ENCODE measurements at places on chromosomes 3 and 15.

DNA sequence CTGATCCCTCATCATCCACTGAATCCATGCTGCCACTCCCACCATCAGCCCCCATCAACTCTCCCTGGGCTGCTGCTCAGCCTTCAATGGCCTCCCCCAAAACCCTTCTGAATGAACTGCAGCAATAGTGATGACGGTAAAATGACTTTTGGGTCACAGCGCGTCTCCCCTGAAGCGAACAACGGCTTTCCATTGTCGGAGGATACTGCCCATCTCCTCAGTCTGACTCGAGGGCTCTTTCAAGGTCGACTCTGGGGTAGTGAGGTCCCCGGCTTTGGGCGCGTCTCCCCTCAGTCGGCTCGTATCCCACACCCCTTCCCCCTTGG is 57.2 kb upstream of the ZBTB38 start:
- DNase-seq, result no peak

GRCh38 chr15:48833526-48834239 is 22.8 kb upstream of the CEP152 start:
- no peak for DNase-seq

DNA sequence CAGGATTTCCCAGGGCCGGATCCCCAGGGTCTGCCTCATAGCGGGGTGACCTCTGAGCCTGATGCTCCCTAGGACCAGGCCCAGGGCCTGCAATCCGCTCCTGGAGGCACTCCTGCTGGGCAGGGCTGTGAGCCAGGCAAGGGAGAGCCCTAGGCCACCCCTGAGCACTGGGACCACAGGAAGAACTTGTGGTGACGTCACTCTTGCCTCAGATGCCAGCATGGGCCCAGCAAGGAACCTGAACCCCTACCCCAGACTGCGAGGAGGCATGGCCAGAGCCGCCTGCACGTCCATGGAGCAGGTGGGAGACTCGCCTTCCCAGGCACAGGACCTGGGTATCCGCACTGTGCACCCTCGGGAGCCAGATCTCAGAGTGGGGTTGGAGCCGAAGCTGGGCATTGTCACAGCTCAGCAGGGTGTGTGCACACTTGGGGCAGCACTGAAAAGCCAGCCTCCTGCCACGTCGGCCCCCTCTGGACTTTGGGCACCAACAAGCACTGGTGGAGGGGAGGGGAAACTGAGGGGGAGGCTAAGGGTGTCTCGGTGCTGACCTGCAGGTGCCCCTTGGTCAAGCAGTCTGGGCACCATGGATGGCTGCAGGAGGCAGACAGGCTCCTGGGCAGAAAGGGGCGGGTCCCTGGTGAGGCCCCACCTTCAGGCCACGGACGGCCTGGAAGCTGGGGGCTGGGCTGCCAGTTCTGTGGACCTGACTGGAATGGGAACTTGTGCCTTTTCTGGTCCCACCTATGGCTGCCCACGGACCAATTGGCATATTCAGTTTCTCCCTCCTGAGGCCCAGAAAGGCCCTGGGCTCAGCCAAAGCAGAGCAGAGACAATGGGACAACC is 49.3 kb downstream of the SLC6A20 start:
- no peak for DNase-seq

- peak; percentile 75 for DNase-seq
These were observed 15.6 kb upstream of the MAGEF1 start for GRCh38 chr3:184727357-184728009.

DNA sequence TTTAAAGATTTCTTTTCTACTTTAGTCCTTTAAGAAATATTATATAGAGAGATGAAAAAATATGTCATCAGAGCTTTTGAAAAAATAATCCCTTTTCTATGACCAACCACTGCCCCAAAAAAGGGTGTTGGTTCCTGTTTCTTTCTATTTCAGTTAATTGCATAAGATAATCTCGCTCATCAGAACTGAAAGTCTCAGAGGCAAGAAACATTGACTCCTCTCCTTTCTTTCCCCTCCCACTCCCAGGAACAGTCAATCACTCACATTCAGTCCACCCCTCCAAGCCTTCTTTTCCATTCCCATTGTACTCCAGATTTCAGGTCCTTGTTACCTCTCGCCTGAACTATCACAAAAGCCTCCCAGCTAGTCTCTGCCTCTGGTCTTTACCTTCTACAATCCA is 153.7 kb upstream of the ABI3BP start:
- no peak for DNase-seq

GRCh38 chr15:63374686-63375520 is 6.7 kb downstream of the CA12 start:
- no peak for DNase-seq

DNA sequence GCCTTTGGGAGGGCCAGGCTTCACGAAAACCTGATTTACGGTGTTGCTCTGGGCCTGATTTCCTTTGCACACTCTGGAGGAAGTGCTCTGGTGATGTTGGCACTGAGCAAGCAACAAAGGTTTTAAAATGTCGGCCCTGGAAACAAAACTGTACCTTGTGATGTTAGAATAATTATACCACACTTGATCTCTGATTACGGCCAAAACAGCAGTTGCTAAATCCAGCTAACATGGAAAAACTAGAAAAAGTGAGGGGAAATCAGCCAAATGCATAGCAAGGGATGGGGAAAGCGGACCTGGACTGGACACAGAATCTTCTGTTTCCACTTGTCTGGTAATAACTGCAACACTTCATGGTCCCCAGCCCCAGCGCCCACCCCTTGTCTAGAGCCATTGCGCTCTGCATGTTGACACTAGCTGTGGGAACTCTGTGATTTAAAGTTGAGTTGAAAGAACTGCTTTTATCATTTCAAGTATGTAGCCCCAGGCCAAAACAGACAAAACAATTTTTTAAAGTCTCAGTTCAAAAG is 120.1 kb downstream of the VGLL4 start:
- DNase-seq, result no peak

DNA sequence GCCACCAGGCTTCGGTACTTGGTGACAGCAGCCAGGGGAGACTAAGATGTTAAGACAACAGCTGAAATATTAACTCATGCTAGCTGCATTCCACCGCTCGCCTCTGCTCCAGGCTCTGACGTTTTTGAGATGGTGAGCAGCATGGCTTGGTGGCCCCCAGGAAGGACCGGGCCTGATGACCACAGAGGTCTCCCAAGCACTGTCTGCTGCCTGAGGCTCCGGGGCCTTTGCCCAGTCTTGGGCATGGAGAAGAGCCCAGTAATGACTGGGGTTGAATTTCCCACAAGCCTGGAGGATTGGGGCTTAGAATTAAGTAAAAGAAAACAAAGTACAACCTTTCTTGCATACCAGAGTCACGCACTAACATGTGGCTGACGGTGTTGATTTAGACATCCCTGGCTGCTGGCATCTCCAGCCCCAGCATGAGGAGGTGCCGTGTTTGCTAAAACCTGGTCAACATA is 243.6 kb upstream of the LYSMD4 start:
- DNase-seq, result no peak

- no peak for DNase-seq
These were observed 13.1 kb upstream of the WWTR1 start for GRCh38 chr3:149670742-149671492.

DNA sequence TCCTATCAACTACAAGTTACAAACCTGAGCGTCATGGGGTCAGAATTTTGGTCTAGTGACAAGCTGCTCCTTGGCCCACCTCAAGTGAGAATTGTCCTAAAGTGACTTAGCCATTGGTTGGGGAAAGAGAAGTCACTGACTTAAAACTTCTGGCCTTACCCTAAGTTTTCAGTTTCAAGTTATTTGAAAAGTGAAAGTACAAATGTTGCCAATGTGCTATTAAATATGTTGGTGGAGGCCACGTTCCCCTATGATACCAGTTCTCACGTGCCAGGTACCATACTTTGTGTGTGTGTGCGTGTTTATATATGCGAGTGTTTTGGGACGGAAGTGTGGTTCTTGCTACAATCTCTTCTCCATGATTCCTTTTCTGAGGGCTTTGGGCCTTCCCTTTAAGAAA is 22.6 kb upstream of the RASGRP1 start:
- DNase-seq, result no peak

DNA sequence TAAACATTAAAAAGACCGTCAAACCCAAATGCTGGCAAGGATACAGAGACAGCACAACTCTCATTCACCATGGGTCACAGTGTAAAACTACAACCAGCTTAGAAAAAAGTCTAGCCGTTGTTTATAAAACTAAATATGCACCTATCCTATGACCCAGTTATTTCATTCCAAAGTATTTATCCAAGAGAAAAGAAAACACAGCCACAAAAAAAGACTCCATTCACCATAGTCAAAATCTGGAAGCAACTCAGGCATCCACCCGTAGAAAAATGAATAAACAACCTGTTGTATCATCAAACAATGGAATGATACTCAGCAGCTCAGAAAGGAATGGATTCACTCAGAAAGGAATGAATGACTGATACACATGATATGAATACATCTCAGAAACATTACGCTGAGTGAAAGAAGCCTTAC is 28.6 kb downstream of the PLD1 start:
- no peak for DNase-seq

DNA sequence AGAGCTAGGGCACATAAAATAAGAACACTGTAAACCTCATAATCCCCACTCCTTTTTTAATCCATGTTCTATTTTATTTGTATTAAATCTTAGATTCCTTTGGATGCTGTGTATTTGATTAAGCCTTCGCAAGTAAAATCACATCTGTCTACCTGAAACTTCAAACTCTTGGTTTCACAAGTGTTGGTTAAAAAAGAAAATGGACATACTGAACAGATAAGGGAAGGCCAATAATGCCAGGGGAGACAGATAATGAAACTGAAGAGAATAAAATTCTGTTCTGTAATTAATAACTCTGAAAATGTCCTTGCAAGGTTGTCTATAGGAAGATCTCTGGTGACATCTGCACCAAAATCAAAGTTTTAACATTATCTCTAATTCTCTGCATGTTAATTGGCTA is 114.2 kb downstream of the ULK4 start:
- DNase-seq, result no peak

GRCh38 chr15:63793046-63793483 is 40.7 kb downstream of the HERC1 start:
- no peak for DNase-seq

GRCh38 chr15:81174125-81174791 is 22.4 kb upstream of the IL16 start:
- no peak for DNase-seq

DNA sequence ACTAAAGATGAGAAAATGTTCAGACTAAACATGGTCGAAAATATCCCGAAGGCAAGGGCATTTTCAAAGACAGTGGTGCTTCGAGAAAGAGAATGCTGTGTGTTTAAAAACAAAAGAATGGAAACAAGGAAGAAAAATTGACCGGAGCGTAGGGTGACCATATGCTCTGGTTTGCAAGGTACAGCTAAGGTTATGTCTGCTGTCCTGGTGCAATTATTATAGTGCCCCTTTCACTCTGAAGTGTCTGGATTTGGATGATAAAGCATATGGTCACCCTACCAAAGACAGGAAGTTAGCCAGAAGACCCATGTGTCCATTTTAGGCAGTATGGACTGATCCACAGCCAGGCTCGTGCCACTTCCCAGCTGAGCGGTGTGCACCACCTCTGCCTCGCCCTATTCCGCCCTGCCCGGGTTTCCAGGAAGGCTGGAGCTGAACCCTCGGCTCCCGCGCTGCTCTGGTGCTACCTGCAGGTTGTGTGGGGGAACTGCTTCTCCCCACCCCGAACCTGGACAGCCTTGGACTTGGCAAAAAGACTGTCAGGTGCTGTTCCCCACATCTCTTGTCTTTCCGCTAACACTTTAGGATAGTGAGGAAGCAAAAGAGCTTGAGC is 25.2 kb downstream of the GOLGA6D start:
- no peak for DNase-seq

GRCh38 chr3:29695201-29695600 is 414.3 kb downstream of the RBMS3 start:
- DNase-seq, result no peak

DNA sequence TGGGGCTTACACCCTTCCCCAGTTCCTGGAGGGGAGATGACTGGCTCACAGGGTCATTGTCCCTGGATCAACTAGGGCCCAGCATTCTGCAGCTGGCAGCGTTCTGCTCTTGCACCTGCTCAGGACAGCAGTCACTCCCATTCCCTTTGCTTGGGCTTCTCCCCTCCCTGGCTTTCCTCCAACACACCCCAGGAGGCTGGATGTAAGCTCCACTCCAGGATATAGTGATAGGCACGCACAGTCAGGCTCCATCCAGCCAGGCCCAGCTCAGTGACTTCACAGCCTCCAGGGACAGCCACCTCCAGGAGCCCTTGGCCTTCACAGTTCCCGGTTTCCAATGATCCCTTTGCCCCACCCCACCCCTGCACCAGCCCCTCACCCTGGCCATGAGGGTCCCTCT is 1.9 kb downstream of the SPTBN5 start:
- no peak for DNase-seq

GRCh38 chr3:65318231-65318630 is 630.4 kb upstream of the ADAMTS9 start:
- DNase-seq, result no peak

DNA sequence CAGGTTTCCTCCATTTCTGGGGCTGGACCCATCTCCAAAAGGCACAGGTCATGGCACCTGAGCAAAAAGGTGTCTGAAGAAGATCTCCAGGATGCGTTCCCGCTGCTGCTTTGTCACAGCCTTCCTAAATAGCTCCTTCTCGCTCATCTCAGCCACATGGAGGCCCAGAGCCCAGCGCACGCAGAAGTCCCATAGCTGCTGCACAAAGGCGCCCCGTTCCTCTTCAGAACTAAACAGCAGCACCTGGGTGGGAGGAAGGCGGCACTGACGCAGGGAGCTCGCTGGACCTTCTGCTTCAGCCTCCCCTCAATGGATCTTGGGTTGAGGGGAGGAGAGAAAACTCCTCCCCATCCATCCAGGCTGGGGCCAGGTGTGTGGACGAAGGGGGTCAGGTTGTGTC is 8.4 kb downstream of the DUOX2 start:
- peak; percentile 17 for DNase-seq

DNA sequence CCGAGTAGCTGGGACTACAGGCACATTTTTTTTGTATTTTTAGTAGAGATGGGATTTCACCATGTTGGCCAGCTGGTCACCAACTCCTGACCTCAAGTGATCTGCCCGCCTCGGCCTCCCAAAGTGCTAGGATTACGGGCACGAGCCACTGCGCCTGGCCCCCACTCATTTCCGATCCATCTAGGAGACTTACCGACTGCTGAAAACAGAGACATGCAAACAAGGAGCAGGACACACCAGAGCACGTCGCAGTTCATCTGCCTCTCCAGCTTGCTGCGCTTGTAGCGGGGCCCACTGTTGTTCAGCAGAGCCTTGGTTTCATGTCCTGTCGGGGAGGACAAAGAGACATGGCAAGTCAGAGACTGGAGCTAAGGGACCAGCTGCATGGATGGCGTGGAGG is 137.4 kb downstream of the ATP10A start:
- DNase-seq, result peak; percentile 23

DNA sequence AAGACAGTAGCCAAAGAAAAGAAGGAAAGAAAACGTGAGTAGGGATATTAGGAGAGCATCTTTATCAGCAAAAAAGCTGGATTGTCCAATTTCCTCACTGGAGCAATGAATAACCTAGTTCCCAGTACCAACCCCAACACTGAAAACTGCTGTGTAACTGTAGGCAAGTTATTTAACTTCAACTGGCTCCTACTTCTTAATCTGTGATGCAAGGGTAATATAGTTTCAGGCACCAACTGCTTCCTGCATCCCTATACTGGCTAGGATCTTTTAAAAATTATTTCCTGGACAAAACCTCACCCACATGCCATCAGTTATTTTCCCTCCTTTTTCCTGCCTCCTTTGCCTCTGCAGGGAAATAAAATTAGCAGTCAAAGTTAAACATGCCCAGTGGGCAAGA is 59.6 kb downstream of the ZBTB20 start:
- DNase-seq, result no peak

GRCh38 chr15:95368191-95368590 is 962.3 kb upstream of the NR2F2 start:
- no peak for DNase-seq
